ENCODE measurements at places on chromosomes 6 and 20. TPM values are rescaled to one million over a fixed set of nuclear protein-coding genes. Genes with fewer than 3 reads are reported as not detected.

Gene MEP1A
- not detected for total RNA-seq

DNA sequence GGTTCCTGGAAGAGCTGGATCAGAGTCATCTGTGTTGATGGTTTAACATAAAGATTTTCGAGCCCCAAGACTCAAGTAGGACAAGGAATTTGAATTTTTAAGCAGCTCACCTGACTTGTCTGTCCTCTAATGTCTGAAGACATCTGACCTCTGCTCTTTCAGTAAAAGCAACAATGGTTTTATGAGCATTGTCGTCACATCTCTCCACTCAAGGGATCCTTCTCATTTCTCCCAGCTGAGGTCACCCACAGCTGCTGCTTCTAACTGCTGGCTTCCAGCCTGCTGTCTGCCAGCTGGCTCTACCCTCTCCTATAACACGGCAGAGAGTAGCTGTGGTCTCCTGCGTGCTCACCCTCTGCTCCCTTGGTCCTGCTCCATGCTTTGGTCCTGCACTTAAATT lies 24.7 kb upstream of the HDAC2 start:
- peak; percentile 99 for DNase-seq

- no peak for DNase-seq
Measured at GRCh38 chr20:1002682-1003561, 811 bp upstream of the RSPO4 start.

GRCh38 chr6:50608421-50608820 lies 104.9 kb upstream of the TFAP2D start:
- DNase-seq, result no peak

GRCh38 chr6:44276667-44277640 lies 6.7 kb downstream of the TMEM151B start:
- DNase-seq, result no peak

Gene SYS1
- total RNA-seq, result 30.2 TPM

GRCh38 chr20:35909176-35909575 lies 45.1 kb downstream of the SCAND1 start:
- DNase-seq, result no peak
